ENCODE measurements at places on chromosomes 1 and 21.
A peak's percentile ranks its signal among the peaks of the same experiment; 100 is the strongest.

GRCh38 chr1:193525917-193526710 is 339.7 kb upstream of the B3GALT2 start:
- H3K36me3 ChIP-seq, result no peaks in the 10 kb centered on the region
- no peaks in the 10 kb centered on the region for H3K4me1 ChIP-seq
- no peak overlapping the region for H3K4me3 ChIP-seq
- H3K27me3 ChIP-seq, result no peaks in the 10 kb centered on the region

- H3K36me3 ChIP-seq, result no peaks in the 10 kb centered on the region
- DNase-seq, result no peak
- H3K27ac ChIP-seq, result no peak overlapping the region
- H3K4me3 ChIP-seq, result no peak overlapping the region
- H3K27me3 ChIP-seq, result no peaks in the 10 kb centered on the region
- H3K4me1 ChIP-seq, result peaks cover 4% of the 10 kb centered on the region
Observed at GRCh38 chr1:218374401-218375353, 29.5 kb downstream of the TGFB2 start.

GRCh38 chr1:185207170-185207569 is 50.2 kb downstream of the SWT1 start:
- H3K4me3 ChIP-seq, result no peak overlapping the region
- peak; percentile 3 for DNase-seq
- no peak overlapping the region for H3K27ac ChIP-seq
- H3K4me1 ChIP-seq, result no peaks in the 10 kb centered on the region

GRCh38 chr1:110786802-110787327 is 86.1 kb upstream of the CD53 start:
- DNase-seq, result no peak
- H3K27ac ChIP-seq, result peak overlapping the region; percentile 65
- H3K27me3 ChIP-seq, result no peaks in the 10 kb centered on the region
- no peaks in the 10 kb centered on the region for H3K36me3 ChIP-seq

- H3K27me3 ChIP-seq, result no peaks in the 10 kb centered on the region
- no peak overlapping the region for H3K4me3 ChIP-seq
- DNase-seq, result peak; percentile 38
- peaks cover 51% of the 10 kb centered on the region for H3K4me1 ChIP-seq
- H3K27ac ChIP-seq, result no peak overlapping the region
- peaks cover 5% of the 10 kb centered on the region for H3K36me3 ChIP-seq
Observed at GRCh38 chr1:54360165-54361005, 45.8 kb downstream of the SSBP3 start.

DNA sequence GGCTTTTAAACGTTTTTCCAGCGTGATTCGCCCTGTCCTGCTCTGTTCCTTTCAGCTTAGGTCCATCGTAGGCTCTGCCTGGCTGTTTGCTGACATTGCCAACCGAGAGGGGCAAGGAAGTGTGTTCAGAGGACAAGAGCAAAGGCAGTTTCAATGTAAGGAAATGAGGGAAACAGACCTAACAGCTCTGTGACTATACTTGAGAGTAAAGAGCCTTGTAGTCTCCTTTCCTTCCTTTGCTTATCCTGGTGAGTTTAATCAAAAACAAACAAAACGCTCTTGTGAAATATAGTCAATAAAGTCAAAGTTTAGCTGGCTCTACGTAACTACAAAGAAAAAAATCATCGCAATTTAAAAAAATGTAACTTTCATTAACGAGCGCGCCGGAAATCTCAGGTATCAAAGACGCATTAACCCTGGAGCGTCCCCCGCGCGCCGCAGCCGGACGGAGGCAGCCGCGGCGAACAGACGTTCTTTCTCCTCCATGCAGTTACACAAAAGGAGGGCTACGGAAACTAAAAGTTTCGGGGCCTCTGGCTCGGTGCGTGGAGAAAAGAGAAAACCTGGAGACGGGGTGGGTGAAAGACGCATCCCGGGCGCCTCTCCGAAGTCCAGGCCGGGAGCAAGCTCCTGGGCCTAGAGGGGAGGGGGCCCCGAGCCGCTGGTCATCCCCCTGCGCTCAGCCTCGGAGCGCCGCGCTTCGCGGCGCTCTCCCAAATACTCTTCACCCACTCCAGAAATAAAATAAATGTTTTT is 617 bp upstream of the ADGRL2 start:
- no peak overlapping the region for H3K4me3 ChIP-seq
- peaks cover 20% of the 10 kb centered on the region for H3K27me3 ChIP-seq
- H3K27ac ChIP-seq, result no peak overlapping the region
- H3K36me3 ChIP-seq, result no peaks in the 10 kb centered on the region
- peaks cover 12% of the 10 kb centered on the region for H3K4me1 ChIP-seq

DNA sequence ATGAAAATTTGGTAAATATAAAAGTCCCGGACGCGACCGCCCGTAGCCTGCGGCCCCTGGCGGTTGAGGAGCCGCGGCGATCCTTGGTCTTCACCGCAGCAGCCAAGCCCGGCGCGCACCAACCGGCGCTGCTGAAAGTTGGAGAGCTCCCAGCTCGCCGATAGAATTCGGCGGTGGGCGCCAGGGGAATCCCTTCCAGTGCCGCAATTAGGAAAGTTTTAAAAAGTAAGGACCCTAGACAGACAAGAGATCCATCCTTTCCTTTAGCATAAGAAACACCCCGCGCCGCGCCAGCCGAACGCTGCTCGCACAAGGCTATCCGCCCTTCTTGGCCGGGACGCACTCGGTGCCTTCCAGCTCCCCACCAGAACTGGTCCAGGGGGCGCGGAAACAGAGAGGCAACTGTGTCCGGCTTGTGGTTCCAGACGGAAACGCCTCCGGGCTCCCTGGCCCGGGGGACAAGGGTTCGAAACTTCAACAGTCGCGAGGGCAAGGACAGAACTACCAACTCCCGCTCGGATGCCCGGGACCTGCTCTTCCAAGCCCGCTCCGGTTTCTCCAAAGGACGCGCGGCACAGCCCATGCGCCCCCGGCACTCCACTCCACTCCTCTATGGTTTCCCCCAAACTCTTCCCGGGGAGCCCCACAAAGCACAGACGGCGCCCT is 1.7 kb downstream of the FAM78B start:
- H3K36me3 ChIP-seq, result no peaks in the 10 kb centered on the region
- H3K27me3 ChIP-seq, result peaks cover 18% of the 10 kb centered on the region
- DNase-seq, result peak; percentile 22
- H3K27ac ChIP-seq, result no peak overlapping the region
- H3K4me1 ChIP-seq, result peaks cover 8% of the 10 kb centered on the region

DNA sequence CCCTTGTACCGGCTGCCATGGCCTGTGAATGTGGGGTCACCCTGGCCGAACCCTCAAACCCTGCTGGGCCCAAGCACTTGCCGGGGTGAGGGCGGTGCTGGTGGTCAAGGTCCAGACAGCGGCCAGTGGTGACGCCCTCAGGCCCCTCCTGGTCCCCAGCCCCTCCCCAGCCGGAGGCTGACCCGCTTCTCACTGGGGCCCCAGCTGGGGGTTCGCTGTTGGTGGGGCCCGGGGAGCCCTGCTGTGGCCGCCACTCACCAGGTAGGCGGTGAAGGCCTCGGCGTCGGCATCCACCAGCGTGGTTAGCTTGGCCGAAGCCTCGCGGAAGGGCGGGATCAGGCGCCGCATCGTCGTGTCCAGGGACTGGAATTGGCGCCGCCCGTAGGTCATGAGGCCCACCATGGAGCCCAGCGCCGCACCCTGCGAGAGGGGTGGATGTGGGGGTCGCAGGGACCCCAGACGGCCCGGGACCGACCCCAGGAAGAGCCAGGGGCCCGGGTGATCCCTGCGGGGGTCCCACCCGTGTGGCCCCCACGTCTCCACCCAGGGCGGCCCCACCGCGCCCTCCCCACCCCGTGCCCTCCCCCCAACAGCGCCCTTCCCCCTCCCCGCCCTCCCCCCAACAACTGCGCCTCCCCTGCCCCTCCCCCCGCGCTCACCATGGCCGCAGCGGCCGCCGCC is 10.1 kb downstream of the FTCD start:
- no peak overlapping the region for H3K27ac ChIP-seq
- no peak for DNase-seq
- no peaks in the 10 kb centered on the region for H3K36me3 ChIP-seq
- peaks cover 4% of the 10 kb centered on the region for H3K4me1 ChIP-seq
- H3K27me3 ChIP-seq, result no peaks in the 10 kb centered on the region

DNA sequence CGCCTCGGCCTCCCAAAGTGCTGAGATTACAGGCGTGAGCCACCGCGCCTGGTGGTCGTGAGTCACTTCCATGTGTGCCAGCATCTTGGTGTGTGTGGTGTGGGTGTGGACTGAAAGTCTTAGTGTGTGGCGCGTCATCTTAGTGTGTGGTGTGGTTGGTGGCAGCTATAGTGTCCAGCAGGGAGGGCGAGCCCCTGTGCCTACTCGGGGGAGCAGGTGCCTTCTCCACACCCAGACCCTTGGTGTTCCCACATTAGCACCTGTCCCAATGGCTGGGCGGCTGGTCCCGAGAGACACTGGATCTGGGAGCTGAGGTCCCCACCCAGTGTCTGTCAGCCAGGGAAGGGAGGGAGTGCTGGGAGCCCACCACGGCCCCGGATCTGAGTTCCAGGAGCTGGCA is 2.8 kb downstream of the SCNN1D start:
- no peak overlapping the region for H3K27ac ChIP-seq
- no peak overlapping the region for H3K4me3 ChIP-seq
- no peaks in the 10 kb centered on the region for H3K27me3 ChIP-seq
- H3K4me1 ChIP-seq, result peaks cover 3% of the 10 kb centered on the region

DNA sequence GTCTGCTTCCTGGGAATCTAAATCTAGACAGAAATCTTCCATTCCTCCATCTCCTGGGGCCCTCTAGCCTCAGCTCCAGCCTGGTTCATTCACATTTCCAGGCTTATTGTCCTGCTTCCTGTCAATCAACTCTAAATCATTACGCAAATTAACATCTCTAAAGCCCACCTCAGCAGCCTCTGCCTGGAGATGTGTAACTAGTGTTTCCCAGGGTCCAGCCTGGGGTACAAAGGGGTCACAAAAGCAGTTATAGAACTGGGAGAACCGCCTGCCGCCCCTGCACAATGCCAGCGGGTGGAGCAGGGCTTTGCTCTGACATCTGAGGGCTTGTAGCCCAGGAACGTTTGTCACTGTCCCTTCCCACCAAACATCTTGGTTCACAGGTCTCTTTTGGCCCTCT is 373.5 kb downstream of the RRAGC start:
- H3K36me3 ChIP-seq, result no peaks in the 10 kb centered on the region
- no peaks in the 10 kb centered on the region for H3K4me1 ChIP-seq
- H3K27me3 ChIP-seq, result no peaks in the 10 kb centered on the region
- DNase-seq, result no peak

DNA sequence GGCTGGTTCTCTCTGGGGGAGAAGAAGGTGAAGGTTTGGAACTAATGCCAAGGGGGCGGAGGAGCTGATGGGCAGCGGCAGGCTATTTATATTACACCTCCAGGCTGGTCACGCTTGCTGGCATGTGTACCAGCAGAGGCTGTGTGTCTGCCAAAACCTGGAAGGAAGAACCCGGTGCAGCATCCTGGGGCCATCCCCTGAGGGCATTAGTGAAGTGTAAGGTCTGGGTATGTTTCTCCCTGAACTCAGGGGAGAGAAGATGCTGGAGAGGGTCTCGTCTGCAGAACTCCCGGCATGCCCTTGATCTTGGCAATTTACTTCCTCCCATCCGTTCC is 5.3 kb downstream of the DISP3 start:
- peaks cover 16% of the 10 kb centered on the region for H3K27me3 ChIP-seq
- no peak overlapping the region for H3K27ac ChIP-seq
- DNase-seq, result no peak
- no peak overlapping the region for H3K4me3 ChIP-seq
- no peaks in the 10 kb centered on the region for H3K36me3 ChIP-seq

DNA sequence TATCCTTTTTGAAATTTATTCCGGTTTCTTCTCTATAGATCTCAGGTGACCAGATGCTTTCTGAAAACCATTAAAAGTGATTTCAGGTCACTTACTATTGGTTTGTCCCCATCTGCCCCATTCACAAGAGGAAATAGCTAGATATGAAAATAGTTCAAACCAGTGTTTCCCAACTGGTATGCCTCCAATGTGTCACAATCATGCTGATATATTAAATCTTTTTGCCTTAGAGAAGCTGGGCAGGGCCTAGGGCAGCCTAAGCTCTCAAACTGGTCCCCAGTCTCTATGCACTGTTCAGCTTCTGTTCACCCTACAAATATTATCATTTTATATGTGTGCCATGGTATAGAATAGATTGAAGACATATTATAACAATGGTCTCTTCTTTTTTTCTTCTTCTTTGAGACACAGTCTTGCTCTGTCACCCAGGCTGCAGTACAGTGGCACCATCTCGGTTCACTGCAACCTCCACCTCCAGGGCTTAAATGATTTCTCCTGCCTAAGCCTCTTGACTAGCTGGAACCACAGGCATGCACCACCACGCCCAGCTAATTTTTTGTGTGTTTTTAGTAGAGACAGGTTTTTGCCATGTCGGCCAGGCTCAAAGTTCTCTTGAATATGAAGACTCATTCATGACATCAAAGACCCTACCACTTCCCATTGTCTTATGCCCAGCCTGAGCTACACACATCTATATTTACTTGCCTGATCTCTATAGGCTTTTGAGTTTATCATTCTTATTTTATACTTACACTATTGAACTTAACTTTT is 15.7 kb downstream of the PTPN22 start:
- H3K27me3 ChIP-seq, result no peaks in the 10 kb centered on the region
- H3K27ac ChIP-seq, result no peak overlapping the region
- peaks cover 57% of the 10 kb centered on the region for H3K36me3 ChIP-seq
- peaks cover 9% of the 10 kb centered on the region for H3K4me1 ChIP-seq
- H3K4me3 ChIP-seq, result no peak overlapping the region

DNA sequence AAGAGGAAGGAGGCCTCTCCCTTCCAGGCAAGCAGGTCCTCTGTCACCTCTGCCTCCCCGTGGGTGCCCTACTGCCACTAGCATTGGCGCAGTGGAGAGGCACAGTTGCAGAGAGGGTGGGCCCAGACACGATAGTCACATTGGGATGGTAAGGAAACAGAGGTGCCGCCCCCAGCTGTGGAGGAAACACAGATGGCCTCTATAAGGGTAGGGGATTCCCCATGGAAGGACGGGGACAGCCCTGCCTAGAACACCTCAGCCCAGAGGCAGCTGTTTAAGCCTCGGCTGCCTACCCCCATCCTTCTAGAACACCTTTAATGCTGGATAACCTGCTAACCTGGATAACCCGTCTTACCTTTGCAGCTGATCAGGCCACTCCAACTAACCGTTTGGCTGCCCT is 65.7 kb upstream of the CNTN2 start:
- peak; percentile 38 for DNase-seq
- H3K4me3 ChIP-seq, result no peak overlapping the region
- H3K36me3 ChIP-seq, result no peaks in the 10 kb centered on the region
- no peak overlapping the region for H3K27ac ChIP-seq
- H3K27me3 ChIP-seq, result no peaks in the 10 kb centered on the region

DNA sequence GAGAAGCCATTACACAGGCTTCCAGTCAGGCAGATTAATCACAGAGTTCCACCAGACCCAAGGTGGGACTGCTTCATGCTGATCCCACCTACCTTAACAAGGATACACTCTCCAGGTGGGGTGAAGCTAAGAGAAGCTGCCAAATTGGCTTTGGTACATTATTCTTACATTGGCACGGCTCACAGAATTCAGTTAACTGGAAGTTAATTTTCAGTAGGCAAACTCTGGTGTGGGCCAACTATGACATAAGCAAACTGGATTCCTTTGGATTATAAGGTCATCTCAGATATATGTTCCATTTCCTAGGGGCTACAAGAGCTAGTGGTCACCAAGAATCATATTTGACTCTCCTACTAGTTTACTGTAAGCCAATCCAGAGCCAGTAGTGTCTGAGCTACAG is 448.8 kb upstream of the BEND5 start:
- H3K36me3 ChIP-seq, result no peaks in the 10 kb centered on the region
- no peak overlapping the region for H3K27ac ChIP-seq
- DNase-seq, result no peak
- H3K4me3 ChIP-seq, result no peak overlapping the region
